ENCODE measurements at places on chromosomes 1 and 21.

DNA sequence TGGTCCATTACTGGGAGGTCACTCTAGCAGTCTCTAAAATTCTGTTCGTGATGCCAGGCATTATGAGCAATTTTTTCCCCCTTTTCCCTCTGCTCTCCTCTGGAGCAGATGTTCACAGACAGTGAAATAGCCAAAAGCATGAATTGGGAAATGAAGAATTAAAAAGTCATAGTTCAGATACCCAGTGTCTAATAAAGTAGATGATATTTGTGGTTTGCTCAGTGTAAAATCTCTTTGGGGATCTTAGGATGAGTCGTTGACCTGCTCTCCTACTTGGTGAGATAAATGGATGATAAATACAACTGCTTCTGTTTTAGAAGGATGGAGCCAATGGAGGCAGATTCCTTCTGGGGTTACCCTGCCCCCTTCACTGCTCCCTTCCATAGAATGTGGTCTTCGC lies 56.3 kb downstream of the KIAA0040 start:
- no peak for DNase-seq

- no peak for DNase-seq
These were observed 20.5 kb downstream of the PRXL2B start for GRCh38 chr1:2606881-2607621.

DNA sequence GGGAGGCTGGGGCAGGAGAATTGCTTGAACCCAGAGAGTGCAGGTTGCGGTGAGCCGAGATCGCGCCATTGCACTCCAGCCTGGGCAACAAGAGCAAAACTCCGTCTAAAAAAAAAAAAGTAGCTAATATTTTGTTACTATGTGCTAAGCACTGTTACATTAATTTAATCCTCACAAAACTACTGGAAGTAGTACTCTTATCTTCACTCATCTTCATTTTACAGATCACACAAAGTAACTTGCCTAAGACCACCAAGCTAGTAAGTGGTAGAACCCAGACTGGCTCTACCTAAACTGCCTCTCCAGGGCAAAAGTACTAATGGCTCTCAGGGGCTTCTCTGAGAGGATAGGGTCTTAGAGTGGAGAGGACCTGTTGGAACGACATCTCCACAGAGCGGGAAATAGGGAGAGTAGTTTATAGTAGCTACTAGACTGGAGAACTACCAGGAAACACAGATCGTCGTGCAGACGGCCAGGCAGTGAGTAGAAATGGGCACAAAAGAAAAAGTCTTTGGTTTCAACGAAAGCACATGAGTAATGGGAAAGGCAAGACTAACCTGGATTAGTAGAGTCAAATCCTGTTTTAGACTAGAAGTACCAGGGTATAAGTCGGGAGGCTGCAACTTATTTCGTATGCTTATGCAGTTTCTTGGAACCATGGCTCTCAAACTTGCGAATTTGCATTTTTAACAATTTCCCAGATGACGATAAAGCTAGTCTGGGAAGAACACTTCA lies 1.4 kb downstream of the CLCC1 start:
- no peak for DNase-seq

DNA sequence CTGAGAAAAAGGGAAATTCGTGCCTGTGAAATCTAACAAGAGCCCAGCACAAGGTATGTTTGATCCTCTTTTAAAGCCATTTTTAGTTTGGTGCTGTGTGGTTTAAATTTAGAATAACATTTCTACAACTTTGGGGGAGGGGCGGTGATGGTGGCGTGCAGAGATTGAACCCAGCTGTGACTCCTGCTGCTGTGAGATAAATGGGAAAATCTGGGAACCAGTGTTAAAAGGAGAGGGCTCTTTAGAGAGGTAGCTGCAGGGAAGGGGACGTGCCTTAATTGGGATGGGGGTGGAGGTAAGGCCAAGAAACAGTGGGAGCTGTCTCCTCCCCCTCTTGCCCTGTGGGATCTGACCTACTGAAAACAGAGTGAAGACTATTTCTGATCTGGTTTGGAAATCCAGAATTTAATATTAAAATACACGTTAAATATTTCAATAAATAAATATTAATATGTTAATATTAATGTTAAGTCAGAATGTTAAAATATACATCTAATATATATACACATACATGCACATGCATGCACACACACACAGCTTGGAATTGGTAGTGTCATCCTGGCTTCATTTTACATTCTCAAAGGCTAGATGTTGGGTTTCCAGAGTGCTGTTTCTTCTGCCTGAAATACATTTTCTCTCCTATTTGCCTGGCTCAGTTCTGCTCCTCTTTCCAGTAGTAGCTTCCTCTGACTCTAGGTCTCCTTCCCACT lies 30.1 kb upstream of the DNAJC6 start:
- no peak for DNase-seq

- DNase-seq, result no peak
These were observed 52.6 kb downstream of the TRABD2B start for GRCh38 chr1:47944561-47944960.

GRCh38 chr1:209235166-209235565 lies 348.3 kb upstream of the CAMK1G start:
- DNase-seq, result no peak

GRCh38 chr1:243457363-243457982 lies 201.6 kb downstream of the SDCCAG8 start:
- DNase-seq, result no peak

- DNase-seq, result no peak
These were observed 26.3 kb upstream of the CSF1 start for GRCh38 chr1:109884242-109884891.

GRCh38 chr1:172287208-172287607 lies 133.3 kb upstream of the C1orf105 start:
- DNase-seq, result no peak

- DNase-seq, result no peak
These were observed 81.0 kb downstream of the PDE9A start for GRCh38 chr21:42734323-42734971.

GRCh38 chr1:193580419-193580818 lies 394.0 kb upstream of the B3GALT2 start:
- no peak for DNase-seq

- DNase-seq, result no peak
These were observed 194.5 kb upstream of the PLD5 start for GRCh38 chr1:242718967-242719366.

GRCh38 chr1:211198111-211198510 lies 61.1 kb upstream of the RCOR3 start:
- DNase-seq, result no peak

DNA sequence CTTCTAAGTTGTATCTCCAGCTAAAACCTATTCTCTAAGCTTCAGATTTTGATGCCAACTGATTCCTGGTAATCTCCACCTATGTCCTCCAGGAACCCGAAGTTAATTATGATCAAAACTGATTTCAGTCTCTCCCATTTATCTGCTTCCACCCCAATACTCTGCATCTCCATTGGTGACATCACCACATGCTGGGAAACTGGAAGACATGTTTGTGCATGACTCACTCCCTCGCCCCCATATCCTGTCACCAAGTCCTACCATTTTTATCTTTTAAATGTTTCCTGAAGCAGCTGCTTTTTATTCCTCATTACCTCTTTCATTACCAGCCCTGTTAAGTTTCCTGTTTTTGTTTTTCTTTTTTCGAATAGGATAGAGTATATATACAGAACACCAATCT lies 228.5 kb downstream of the LRRC40 start:
- DNase-seq, result no peak

DNA sequence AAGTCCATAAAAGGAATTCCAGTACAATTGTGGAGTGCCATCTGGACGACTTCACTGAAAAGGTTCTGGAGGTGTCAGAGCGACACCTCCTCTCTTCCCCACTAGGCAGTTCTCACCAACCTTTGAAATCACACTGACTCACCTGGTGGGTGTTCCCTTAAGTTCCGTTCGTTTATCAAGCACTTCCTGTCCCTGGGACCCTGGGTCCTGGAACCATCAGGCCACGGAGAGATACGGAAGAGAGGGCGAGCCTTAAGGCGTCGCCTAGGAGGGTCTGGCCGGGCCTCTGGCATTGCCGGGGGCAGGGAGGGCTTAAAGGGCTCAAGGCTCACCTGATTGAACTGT lies 317 bp downstream of the SPAG17 start:
- no peak for DNase-seq

GRCh38 chr1:223870617-223871574 lies 25.1 kb upstream of the TP53BP2 start:
- no peak for DNase-seq

- no peak for DNase-seq
These were observed 58.4 kb upstream of the EFHD2 start for GRCh38 chr1:15351310-15351709.

DNA sequence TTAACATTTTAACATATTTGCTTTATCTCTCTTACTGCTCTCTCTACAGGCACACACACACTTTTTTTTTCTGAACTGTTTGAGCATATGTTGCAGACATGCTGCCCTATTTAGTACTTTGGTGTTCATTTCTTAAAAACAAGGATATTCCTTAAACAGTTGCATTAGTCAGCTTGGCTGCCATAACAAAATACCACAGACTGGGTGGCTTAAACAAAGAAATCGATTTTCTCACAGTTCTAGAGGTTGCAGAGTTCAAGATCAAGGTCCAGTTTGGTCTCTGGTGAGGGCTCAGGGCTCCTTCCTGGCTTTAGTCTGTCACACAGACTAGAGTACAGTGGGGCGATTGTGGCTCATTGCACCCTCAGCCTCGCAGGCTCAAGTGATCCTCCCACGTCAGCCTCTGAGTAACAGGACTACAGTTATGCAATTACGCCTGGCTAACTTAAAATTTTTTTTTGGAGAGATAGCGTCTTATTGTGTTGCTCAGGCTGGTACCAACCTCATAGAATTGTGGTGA lies 46.7 kb downstream of the RPRD2 start:
- no peak for DNase-seq

DNA sequence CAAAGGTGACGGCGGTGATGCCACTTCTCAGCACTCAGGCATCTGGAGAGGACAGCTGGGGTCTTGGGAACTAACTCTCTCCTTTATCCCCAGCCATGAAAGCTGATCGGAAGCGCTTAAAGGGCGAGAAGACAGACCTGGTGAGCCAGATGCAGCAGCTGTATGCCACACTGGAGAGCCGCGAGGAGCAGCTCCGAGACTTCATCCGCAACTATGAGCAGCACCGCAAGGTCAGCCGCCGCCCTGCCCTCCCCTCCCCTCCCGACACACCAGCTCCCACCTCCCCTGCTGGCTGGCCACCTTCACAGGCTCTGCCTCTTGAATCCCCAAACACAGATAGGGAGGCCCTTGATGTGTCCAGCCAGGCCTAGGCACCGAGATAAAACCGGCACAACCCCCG lies 118.9 kb upstream of the TMEM51 start:
- no peak for DNase-seq

GRCh38 chr1:2350501-2350900 lies 40.9 kb downstream of the MORN1 start:
- no peak for DNase-seq

DNA sequence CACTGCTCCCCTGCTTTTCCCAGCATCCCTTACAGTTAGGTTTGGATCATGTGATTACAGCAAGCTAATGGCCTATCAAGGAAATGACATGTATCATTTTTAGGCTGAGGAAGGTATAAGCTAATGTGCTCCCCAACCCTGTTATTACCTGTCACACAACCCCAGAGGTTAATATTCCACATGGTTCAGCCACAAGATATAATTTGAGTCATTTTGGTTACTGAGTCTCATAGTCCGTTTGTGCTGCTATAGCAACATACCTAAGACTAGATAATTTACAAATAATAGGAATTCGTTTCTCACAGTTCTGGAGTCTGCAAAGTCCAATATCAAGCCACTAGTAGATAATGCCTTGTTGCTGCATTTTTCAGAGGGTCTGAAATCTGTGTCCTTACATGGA lies 29.1 kb upstream of the SLC16A1 start:
- DNase-seq, result no peak

GRCh38 chr1:186413319-186413718 lies 37.7 kb downstream of the ODR4 start:
- DNase-seq, result no peak

DNA sequence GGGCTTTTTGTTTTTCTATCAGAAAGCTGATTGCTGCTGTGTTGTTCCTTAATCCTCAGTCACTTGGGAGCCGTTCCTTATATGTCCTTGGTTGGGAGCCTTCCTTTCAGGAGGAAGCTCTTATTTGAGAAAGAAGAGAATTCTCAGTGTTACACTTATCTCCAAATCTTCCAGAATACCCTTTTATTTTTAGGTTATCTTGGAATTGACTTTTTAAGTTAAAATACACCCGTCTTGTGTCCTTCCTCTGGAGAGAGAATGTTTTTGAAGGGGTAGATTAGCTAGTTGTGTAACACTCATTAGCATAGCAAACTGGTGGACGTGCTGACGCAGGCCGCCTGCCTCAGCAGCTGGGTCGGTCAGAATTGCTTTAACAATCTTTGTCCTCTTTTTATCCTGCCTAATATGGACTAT lies 42.1 kb downstream of the LRRC8B start:
- DNase-seq, result no peak

GRCh38 chr1:191615101-191615821 lies 543.0 kb upstream of the RGS18 start:
- no peak for DNase-seq

- DNase-seq, result no peak
These were observed 98.5 kb upstream of the DMRTA2 start for GRCh38 chr1:50521703-50522102.

GRCh38 chr1:169072945-169073725 lies 33.4 kb upstream of the ATP1B1 start:
- no peak for DNase-seq

GRCh38 chr1:57986432-57986831 lies 560.1 kb downstream of the OMA1 start:
- no peak for DNase-seq

DNA sequence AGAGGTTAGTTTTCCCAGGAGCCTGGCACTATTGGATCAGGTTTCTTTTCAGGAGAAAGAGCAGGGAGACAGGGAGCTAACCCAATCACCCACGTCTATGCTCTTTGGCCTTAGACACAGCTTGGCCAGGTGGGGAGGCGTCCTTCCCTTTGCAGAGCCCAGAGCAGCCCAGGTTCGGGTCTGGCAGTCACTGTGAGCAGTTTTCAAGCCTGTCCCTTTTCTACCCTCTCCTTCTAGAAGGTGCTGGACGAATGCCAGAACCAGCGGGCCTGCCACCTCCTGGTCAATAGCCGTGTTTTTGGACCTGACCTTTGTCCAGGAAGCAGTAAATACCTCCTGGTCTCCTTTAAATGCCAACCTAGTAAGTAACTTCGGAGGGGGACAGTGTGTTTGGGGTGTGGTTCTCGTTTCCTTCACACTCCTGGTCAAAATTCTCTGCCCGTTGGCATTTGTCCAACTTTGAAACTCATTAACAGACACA lies 44.9 kb downstream of the EVA1C start:
- no peak for DNase-seq

- DNase-seq, result no peak
These were observed 3.0 kb downstream of the SPATA46 start for GRCh38 chr1:162373541-162374260.

- DNase-seq, result no peak
These were observed 30.6 kb downstream of the RABIF start for GRCh38 chr1:202858331-202858730.

- no peak for DNase-seq
These were observed 124.3 kb downstream of the PGBD5 start for GRCh38 chr1:230301822-230302221.

DNA sequence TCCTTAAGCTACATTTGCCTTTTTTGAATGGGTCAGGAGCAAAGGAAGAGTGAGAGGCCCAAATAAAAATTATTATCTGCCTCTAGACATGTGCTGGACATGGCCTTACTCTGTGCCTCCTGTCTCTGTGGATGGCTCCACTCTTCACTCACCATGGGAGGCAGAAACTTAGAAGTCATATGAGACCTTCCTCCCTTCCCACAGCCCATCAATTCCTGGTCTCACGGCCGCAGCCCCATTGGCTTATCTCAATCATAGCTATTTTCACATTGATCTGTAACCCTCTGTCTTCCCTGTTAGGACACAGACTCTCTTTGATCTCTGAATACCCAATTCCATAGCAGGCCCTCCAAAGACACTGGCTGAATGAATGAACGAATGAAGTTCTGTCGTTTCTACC lies 14.2 kb upstream of the ADORA1 start:
- no peak for DNase-seq

Data from esophagus squamous epithelium (tissue), 5 donors.